ENCODE measurements at places on chromosomes 12 and 14. TPM values are rescaled to one million over a fixed set of nuclear protein-coding genes. Genes with fewer than 3 reads are reported as not detected.

GRCh38 chr14:54715239-54715638 lies 148.3 kb downstream of the SAMD4A start:
- no peak for DNase-seq

GRCh38 chr12:132294121-132295034 lies 35.0 kb downstream of the GALNT9 start:
- no peak for DNase-seq

- no peak for DNase-seq
These were observed at the start of gene KRT81 for GRCh38 chr12:52291267-52291935. TSS of gene KRT81 (minus strand) at chr12:52291534. CDS start at chr12:52291465, 69 bp downstream.

DNA sequence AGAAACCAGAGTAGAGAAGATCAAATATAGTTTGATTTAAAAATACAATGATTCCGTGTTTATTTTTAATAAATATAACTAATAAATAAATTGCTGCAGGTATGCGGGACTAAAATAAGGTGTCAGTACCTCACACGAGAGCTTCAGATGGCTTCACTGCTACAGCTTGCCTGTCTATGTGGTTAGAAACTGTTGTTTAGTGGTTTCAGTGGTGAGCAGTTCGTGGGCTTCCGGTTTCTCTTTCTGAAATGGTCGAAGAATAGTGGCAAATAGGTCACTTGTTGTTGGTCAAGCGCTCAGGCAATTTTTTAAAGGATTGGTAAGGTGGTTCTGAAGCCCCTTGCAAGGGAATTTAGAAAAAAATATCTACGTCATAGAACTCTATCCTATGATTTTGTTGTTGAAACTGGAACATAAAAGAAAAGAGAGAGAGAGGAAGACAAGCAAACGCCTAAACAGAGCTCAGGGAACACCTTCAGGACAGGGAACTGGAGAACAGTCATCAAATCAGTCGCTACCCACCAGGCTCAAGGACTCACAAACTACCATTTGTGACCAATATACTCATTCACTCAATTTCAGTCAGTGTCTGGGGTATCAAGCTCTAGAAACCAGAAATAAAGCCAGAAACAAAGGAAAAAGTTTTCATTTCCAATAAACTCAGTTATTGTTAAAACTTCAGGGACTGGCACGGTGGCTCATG lies 31.3 kb downstream of the GABARAPL1 start:
- no peak for DNase-seq

DNA sequence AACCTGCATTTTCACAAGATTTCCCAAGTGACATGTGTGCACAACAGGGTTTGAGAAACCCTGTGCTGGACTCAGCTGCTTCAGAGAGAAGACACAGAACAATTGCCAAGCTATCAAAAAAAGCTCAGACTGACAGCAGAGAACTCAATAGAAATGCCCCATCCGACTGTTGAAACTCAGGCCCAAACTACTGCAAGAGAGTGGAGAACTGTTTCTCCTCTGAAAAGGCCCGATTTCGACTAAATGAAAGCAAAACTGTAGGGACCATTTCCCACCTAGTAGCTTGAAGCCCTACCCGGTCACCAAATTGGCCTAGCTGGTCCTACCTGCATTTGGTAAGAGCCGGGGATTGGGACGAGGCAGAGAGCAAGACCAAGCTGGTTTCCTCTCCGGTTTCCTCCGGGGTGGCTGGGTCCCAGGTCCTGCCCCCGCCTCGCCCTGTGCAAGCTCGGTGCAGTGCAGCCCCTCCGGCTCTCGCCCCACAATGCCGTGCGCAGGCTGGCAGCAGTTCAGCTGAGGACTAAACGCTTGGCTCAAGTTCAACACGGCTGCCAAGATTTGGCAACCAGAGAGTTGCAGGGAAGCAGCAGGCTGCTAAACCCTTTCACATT lies 1180.6 kb downstream of the VRK1 start:
- no peak for DNase-seq

GRCh38 chr12:112557951-112558630 lies 139.3 kb downstream of the PTPN11 start:
- no peak for DNase-seq

DNA sequence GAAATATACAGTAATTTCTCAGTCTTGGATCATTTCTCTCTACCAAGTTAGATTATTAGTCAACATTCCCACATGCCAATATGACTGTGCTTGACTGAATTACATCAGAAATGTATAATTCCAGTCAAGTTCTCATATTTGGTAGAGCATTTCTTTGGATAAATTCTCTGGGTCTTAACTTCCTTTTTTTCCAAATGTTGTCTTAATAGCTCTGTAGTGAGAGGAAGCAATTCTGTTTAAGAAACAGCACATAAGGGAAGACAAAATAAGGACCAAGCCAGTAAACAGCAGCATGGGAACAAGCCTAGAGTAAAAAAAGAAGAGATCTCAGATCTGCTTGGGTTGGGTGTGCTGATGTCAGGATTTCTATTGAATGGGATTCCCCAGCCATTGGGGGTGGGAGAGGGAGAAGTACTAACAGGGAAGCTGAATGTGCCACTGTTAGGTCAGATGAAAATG lies 14.2 kb upstream of the DYRK2 start:
- no peak for DNase-seq

- no peak for DNase-seq
These were observed 22.1 kb upstream of the SERPINA4 start for GRCh38 chr14:94539181-94539580.

DNA sequence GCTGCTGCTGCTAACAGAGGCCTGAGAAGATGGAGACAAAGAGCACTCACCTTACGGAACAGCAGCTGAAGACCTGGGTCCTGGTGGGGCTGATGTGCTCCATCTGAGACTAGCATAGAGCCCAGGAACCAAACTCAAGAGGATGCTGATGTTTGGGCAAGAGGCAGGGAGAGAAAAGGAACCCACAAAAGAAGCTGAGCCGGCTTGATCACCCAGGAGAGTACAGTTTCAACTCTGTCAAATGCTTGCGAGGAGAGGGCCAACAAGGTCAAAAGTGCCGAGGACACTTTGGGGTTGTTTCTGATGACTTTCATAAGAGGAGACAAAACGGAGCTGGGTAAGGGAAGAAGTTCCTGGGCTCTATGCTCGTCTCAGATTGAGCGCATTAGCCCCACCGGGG lies 17.3 kb upstream of the NT5DC3 start:
- DNase-seq, result no peak

- no peak for DNase-seq
These were observed 276.7 kb upstream of the SRRM4 start for GRCh38 chr12:118704527-118705241.

- DNase-seq, result no peak
These were observed 51.1 kb upstream of the SLC8A3 start for GRCh38 chr14:70239802-70240201.

GRCh38 chr12:94965982-94966630 lies 37.4 kb downstream of the NDUFA12 start:
- no peak for DNase-seq

- DNase-seq, result no peak
These were observed 69.5 kb downstream of the BCL11B start for GRCh38 chr14:99202516-99202915.

GRCh38 chr12:110171186-110171538 lies 47.0 kb downstream of the IFT81 start:
- no peak for DNase-seq

- DNase-seq, result no peak
These were observed 300.3 kb downstream of the ZFP36L1 start for GRCh38 chr14:68492381-68493151.

Gene FRS2
- 42.5 TPM for polyA plus RNA-seq

Gene HOXC11
- 1.4 TPM for polyA plus RNA-seq

Gene PDZRN4
- 4.8 TPM for polyA plus RNA-seq

Gene MYO1H
- polyA plus RNA-seq, result 1.3 TPM

Gene KCNH3
- polyA plus RNA-seq, result 4.8 TPM

Gene ZNF891
- 3.3 TPM for polyA plus RNA-seq

Gene CARMIL3
- 1.4 TPM for polyA plus RNA-seq

Gene LARP4
- polyA plus RNA-seq, result 42.6 TPM

Gene SLC10A1
- not detected for polyA plus RNA-seq

Data from right renal cortex interstitium (tissue), 3 donors.